HFFc6 (cell line): ENCODE measurements at places on chromosomes 7 and 10. TPM values are rescaled to one million over a fixed set of nuclear protein-coding genes. Genes with fewer than 3 reads are reported as not detected.

The OR2A7 gene
- total RNA-seq = not detected in 2 replicates

The TCERG1L gene
- total RNA-seq = not detected in 3 replicates

The HOXA6 gene
- total RNA-seq = 1.9 and 3.8 TPM in 2 replicates

The MYO3A gene
- not detected in 3 replicates for total RNA-seq

The TMEM72 gene
- total RNA-seq = not detected in 3 replicates

The TRUB1 gene
- total RNA-seq = 23.0 to 23.1 TPM (median 23.0 TPM) in 3 replicates

The ZNF239 gene
- 4.2 to 7.7 TPM (median 5.3 TPM) in 3 replicates for total RNA-seq

DNA sequence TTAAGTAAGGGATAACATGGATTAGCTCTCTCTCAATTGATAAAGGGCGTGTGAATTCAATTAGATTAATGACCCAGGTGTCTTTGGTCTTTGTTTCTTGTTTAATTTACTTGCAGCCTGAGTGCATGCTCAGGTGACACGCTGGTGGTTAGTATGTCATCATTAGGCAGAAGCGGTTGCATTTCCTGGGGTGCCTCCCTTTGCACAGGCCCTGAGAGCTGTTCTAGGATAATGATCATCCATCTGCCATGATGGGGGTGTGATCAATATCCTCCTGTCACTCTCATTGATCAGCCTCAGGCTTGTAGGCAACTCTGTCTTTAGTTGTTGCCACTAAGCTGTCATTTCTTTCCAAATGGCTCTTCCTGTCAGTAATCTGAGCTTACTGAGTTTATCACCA, 99.6 kb upstream of the NPS start:
- no peak for DNase-seq

GRCh38 chr10:89887830-89888229, 186.4 kb downstream of the KIF20B start:
- peak; percentile 34 for DNase-seq

GRCh38 chr10:99276848-99277486, 41.3 kb upstream of the HPSE2 start:
- DNase-seq = peak; percentile 3

DNA sequence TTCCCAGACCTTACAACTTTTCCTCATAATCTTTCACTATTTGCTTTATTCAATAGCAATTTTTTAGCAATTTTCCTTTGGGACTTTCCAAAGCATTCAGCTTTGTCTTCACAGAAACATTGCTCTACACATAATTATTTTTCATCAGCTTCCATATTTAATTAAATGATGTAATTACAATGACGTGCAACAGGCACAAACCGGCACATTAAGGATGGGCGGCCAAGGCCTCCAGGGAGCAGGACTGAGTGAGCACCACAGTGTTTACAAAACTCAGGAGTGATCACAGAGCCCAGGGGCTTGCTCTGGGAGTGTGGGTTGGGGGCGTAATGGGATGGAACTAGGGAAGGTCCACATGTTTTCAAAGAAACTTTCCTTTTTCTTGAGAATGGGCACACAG, 69.8 kb downstream of the MAD1L1 start:
- no peak for DNase-seq

DNA sequence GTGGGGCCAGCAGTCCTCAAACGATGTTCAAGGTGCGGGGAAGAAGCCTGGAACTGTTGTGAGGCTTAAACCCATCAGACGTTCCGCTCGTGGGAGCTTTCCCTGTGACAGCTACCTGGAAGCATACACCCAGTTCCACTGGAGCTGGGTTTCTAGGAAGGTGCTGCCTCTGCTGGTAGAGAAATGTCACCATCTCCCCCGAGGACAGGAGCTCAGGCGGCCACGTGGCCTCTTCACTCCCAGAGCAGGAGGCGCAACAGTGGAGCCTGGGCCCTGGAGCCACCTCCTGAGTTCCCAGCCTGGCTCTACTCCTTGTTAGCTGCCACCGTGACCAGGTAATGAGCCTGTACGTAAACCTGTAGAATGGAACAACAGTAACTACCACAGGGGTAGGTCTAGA, 156.1 kb downstream of the ADARB2 start:
- DNase-seq = no peak

GRCh38 chr7:1298051-1298930, 65.6 kb downstream of the UNCX start:
- no peak for DNase-seq

GRCh38 chr7:37212556-37212955, 236.1 kb downstream of the ELMO1 start:
- DNase-seq = no peak

DNA sequence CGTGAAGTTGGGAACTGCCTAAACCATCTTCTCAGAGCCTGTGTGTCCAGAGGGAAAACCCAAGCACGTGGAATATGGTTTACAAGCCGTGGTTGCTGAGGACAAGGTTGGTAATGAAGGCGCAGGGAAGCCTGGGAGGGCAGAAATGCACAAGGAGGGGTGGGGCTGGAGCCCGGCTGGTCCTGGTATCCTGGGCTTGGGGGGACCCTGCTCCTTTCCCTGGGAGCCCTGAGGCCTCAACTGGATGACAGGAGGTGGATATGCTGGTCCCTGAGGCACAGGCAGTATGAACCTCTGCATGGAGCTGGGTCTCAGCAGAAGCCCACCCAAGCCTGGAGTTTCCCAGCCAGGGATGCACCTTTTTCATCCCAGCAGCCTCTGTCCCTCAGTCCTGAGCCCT, 80.3 kb upstream of the RET start:
- DNase-seq = no peak

DNA sequence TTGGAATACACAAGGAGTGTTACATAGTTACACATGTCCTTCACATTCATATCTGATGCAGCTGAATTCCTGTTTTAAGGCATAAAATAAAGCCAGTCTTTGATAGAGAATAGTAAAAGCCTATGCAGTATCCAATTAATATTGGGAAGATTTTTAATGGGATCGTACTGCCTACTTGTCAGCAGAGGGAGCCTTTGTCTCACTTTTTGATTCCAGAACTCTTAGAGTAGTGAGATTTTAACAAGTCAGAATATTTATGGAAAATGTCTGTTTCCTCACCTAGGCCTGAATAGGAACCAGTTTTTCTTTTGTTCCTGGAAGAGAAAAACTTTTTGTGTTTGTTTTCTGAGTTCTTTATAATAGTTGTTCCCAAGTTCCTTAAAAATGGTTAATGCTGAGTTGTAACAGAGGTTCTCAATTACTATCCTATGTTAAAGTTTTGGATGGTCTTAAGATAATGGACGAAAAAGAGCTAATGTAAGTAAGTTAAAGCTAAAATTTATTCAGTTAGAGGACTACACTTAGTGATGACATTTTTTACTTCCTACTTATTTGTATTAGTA, 114.0 kb downstream of the BBS9 start:
- peak; percentile 60 for DNase-seq

GRCh38 chr7:137957887-137958286, 44.0 kb downstream of the CREB3L2 start:
- DNase-seq = no peak

- DNase-seq = no peak
Measured at GRCh38 chr7:76369018-76369417, 10.2 kb upstream of the YWHAG start.

- DNase-seq = no peak
Measured at GRCh38 chr7:111765751-111766643, 203.7 kb upstream of the IMMP2L start.

DNA sequence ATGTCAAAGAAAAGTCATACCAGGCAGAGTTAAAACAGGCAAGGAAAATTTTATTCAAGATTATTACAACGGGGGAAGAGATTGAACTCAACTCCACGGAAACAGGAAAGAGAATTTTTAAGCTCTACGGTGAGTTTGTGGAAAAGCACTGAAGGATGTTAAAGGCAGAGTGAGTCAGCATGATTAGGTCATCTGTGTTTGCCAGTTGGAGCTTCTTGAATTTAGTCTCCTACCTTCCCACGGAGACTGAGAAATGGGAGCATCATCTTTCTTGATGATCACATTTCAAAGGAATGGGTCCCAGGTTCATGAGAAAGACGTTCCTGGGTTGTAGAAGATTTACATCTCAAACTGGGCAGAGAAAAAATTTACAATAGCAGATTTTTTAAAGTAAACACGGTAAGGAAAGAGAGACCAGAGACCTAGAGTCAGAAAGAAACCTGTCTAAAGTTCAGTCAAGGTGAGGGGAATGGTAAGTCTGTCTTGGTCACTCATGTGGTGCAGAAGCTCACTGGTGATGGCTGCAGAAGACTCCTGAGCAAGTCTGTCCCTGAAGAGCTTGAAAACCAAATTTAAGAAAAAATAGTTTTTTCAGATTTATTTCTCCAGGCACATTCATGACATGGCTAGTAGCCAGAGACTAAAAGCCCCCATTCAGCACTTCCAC, 516.9 kb upstream of the LRRN3 start:
- peak; percentile 89 for DNase-seq

GRCh38 chr7:107915541-107915940, 24.6 kb downstream of the DLD start:
- no peak for DNase-seq
